ENCODE measurements at places on chromosomes 7 and 10.

DNA sequence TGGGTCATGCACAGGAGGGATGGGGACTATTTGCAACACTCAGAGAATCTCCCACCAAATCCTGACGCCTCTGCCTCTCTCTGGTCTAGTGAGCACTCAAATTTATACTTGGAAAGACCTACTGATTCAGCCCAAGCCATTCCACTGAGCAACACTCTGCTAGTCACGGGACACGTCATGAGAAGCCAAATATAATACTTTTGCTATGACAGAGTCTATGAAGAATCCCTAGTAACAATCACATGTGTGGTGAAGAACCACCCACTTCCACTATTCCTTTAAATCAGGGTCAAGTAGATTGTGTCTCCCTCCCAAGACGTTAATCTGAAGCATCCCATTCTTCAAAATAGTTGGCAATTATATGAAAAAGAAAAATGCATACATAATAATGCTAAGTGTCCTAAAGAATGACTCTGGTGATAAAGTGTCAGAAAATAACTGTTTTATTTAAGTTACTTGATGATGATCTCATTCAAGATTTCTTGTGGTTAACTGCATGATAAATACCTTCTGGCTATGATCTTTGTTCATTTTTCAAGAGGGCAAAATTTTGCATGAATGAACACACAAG, 28.5 kb downstream of the CHCHD3 start:
- DNase-seq, result peak; percentile 99

GRCh38 chr10:1667392-1667791, 69.9 kb downstream of the ADARB2 start:
- DNase-seq, result no peak

DNA sequence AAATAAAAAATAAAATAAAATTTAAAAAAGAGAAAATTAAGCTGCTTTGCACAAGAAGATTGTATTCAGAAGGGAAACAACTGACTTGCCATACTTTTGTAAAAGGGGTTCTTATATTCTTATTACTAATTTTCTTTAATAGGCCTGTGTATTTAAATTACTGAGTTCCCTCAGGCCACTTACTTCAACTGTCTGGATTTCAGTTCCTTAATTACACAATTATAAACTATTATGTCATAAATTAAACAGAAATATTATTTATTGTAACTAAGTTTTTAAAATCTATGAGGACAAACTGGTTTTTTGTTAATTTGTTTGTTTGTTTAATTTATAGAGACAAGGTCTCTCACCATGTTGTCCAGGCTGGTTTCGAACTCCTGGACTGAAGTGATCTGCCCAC, 22.4 kb upstream of the MICU1 start:
- no peak for DNase-seq

GRCh38 chr7:47818796-47819606, 129.3 kb downstream of the PKD1L1 start:
- DNase-seq, result peak; percentile 59

GRCh38 chr10:484441-484924, 205.0 kb downstream of the DIP2C start:
- no peak for DNase-seq

- DNase-seq, result no peak
Observed at GRCh38 chr7:1872191-1873069, 202.4 kb downstream of the ELFN1 start.

DNA sequence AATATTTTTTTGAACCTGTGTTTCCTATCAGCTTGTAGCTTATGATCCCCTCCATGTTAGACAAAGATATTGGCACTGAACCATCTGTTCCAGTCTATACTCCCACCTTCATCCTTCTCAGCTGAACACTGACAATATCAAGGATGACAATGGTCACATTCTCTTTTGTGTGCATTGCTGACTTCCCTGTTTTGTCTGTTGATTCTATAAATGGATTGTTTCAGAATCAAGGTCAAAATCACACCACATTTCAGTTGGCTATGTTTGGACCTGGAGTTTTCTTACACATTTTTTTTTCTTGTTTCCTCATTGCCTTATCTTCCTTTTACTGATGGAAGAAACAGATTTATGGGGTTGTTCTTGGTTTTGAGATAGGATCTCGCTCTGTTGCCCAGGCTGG, 11.3 kb upstream of the SMURF1 start:
- no peak for DNase-seq

DNA sequence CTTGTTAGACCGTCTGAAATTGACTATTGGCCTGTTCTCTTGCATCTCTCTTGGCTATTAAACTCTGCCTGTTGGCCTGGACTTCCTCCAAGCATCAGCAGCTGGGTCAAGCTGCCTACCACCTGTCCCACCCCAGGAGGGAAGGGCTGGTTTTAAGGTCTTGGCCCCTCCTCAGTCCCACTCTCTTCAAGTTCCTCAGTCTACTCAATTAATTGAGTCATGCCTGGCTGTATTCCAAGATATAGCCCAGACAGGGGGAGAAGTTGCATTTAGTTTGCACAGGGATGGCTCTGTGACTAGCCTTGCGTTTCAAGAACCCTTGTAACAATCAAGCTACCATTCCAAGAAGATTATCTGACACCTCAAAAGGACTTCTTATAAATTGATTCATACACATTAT, 113.8 kb upstream of the GLI3 start:
- no peak for DNase-seq

DNA sequence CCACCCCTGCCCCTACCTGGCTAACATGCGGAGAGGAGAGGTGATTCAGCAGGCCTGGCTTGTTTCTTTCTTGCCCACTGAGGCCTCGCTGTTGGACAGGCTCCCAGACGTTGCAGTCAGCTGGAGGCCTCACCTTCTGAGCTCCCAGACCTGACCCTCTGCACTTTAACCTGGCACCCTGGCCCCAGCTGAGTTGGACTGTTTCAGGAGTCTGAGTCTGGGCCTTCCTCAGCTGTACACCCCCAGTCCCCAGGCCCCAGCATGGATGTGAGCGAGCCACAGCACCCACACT, 35.0 kb downstream of the UNC5B start:
- DNase-seq, result no peak

DNA sequence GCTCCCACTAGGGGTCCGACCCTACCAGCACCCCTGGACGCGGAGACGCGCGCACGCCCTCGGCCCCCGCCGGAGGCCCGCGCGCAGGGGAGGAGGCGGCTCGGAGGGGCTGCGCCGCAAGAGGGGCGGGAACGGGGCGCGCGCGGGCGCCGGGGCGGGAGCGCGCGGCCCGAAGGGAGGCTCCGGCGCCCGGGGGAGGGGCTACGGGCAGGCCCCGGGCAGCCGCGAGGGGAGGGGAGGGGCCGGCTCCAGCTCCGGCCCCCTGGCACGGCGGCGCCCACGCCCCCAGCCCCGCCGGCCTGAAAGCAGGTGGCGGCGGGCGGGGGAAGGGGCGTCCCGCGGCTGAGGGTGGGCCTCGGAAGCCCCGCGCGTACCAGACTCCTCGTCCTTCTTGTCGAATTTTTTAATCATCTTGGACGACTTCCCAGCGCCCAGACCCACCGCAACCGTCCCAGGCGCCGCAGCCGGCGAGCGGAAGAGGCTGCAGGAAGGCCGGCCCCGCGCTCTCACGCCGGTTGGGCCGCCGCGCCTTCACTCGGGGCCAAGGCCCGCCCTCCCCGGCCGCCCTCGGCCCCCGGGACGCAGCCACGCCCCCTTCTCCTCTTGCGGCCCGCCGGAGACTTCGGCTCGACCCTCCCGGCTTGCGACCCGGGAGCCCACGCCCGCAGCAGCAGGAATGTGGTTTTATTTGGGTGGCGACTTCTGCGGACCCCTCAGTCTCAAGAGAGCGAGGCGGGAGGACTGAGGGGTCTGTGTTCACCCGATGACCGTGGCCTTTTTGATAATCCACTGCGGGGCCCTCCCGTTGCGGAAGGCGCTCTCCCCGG, at the start of gene COPG2:
COPG2 (minus strand) TSS at position 491 of the 827 bp plus-strand sequence; CDS start at position 411, 80 bp downstream.
- peak; percentile 91 for DNase-seq

GRCh38 chr10:78335691-78336401, 302.2 kb downstream of the RPS24 start:
- no peak for DNase-seq

All from RKO (cell line).